ENCODE measurements at places on chromosomes 16 and 17.

DNA sequence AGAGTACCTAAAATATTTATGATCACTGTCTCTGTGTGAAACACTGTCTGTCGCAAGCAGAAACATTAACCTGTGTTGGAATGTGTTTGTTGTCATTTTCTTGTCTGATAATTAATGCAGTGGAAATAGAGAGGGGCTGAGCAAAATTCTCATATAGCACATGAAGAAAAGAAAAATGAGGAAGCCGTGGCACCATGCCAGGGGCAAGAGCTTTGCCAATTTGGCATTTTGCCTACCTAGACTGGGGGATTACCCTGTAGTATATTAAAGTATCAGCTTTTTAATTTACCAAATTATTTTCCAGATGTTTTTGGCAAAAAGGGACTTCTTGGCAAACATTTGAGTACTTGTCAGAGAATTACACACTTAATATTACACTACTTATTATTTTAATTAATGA, 1326.6 kb upstream of the GOT2 start:
- DNase-seq, result no peak

DNA sequence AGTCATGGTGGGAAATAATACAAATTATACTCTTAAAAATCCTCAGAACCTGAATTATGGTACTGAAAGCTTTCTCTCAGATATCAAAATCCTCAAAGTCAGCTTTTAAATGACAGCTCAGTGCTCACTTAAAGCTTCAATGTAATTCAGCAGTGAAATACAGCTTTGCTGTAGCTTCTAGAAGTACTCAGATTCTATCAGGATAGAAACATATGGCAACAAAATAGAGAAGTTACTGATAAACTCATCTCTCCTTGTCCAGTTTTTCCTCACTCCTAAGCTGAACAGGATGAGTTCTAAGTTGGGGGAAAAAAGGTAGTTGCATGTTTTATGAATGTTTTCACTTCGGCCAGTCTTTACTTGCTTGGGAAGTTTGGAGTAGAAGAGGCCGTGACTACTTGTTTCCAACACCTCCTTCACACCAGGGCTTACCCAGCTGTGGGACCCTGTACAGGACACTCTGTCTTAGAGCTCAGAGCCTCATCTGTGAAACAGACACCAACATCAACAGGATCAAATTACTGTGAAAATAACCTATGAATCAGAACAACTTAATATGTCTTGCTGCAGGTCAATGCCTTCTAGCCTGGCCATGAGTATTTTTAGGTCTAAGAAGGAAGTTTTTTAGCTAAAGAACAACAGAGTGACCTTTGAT, 30.2 kb downstream of the OGFOD1 start:
- no peak for DNase-seq

GRCh38 chr16:82192665-82193064, 22.6 kb upstream of the MPHOSPH6 start:
- DNase-seq, result no peak

DNA sequence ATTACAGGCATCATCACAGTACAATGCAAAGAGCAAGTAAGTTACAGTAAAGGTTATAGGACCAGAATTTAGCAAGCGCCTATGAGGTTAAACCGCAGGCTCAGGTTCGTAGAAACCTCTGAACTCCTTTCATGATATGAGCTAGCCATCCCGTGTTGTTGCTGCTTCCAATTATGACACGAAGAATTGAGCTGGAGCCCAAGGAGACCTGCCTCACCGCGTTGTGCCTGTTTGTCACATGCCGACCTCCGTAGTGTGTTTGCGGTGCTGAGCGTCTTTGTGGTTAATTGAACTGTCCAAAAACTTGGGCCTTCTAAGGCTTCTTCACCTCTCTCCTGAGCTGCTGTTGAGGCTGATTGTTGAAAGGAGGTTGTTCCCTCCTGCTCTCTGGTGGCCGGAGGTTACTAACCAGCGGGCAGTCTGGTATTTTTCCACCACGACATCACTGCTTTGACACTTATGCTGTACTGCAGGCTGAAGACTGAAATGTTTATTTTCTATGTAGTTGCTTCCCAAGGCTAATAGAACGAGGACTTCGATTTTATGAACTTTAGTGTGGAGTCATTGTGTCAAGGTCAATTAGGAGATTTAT, 67.5 kb downstream of the SEC14L1 start:
- DNase-seq, result no peak

- no peak for DNase-seq
These were observed 84.3 kb downstream of the PRKCA start for GRCh38 chr17:66386498-66387351.

- DNase-seq, result no peak
These were observed 8.5 kb upstream of the CYTH1 start for GRCh38 chr17:78790552-78790951.

DNA sequence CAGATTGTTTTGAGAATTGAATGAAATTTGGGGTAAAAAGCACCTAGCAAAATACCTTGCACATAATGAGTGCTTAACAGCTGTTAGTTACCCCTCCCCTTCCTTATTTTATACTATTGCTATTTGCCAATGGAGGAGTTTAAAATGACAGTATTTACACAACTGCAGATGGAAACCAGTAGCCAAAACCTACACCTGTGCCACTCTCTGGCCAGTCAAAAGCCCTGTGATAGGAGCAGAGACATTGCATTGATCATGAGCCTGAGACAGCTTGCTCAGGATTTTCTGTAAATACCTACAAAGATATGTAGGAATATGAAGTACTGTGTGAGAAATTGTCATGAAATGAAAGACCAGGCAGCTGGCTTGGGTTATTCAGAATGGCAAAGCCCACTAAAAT, 115.3 kb upstream of the HLF start:
- DNase-seq, result no peak

DNA sequence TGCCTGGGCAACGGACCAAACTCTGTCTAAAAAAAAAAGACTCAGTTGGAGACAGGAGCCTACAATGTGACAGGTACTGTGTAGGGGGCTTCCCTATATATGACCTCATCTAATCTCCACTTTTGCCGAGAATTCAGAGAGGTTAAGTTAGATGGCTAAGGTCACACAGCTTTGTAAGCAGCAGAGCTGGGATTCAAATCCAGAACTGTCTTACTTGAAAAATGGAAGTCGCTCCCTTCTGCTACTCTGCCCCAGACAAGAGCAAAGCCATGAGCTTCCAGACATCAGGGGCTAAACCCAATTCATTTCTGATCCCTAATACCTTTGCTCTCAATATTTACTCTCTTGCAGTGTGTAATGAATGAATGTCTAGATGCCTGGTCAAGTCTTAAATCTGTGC, 41.5 kb upstream of the ABCC12 start:
- DNase-seq, result no peak

DNA sequence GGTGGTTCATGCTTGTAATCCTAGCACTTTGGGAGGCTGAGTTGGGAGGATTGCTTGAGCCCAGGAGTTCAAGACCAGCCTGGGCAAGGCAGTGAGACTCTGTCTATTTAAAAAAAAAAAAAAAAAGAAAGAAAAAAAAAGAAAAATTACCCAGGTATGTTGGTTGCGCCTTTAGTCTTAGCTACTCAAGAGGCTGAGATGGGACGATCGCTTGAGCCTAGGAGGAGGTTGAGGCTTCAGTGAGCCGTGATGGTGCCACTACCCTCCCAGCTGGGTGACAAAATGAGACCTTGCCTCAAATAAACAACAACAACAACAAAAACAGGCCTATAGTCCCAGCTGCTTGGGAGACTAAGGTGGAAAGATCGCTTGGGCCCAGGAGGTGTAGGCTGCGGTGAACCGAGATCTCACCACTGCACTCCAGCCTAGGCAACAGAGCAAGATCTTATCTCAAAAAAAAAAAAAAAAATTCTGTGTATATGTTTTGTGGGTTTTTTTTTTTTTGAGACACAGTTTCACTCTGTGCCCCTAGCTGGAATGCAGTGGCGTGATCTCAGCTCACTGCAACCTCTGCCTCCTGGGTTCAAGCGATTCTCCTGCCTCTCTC, 12.5 kb upstream of the ANKRD40CL start:
- DNase-seq, result no peak
